ENCODE measurements at places on chromosomes 4 and X. TPM values are rescaled to one million over a fixed set of nuclear protein-coding genes. Genes with fewer than 3 reads are reported as not detected.

Gene GPRASP2
- total RNA-seq, result 5.3 TPM

Gene ALB
- not detected for total RNA-seq

Gene KCNIP4
- not detected for total RNA-seq

Gene PLP1
- total RNA-seq, result not detected

Gene GAGE13
- total RNA-seq, result not detected

Gene BTC
- total RNA-seq, result not detected

Gene GAB3
- 6.2 TPM for total RNA-seq

Gene FOXR2
- total RNA-seq, result not detected

Gene GPM6B
- not detected for total RNA-seq

Gene TIGD2
- total RNA-seq, result 4.2 TPM

Gene MOSPD2
- total RNA-seq, result 14.9 TPM

Gene EFNB1
- total RNA-seq, result 8.8 TPM

Gene GAGE12F
- not detected for total RNA-seq

Gene SHISA3
- total RNA-seq, result 12.0 TPM
